ENCODE measurements at places on chromosomes 16 and 17.
A peak's percentile ranks its signal among the peaks of the same experiment; 100 is the strongest.

DNA sequence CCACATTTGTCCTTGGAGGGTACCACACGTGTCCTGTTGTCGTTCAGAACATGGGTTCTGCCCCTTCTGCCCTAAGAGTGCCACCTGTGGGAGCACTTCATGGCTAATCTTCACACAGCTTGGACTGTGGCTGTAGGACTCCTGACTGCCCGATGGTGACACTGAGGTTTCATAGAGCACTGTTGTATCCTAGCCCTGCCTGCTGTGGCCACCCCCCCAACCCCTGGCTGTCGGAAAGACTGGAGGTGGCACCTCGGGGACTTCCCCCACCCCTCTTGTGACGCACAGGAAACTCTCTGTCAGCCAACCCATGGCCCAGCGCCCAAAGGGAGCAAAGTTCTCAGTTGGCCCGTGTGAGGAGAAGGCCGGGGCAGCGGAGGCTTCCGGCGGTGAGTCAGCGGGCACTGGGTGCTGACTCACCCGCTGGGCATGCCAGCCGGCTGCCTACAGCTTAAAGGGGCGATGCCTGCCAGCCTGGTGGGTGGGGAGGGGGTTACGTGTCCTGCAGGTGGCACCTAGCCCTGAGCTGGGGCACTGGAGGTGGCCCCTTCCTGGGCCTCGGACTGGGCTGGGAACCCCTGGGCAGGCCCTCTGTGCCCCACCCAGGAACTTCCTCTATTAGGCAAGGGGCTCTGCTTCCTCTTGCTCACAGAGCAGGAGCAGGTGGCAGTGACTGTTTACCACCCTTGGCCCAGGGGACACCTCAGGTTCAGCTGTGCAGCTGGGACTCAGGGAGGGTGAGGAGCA is 3.4 kb downstream of the MAP2K3 start:
- DNase-seq = peak; percentile 97

DNA sequence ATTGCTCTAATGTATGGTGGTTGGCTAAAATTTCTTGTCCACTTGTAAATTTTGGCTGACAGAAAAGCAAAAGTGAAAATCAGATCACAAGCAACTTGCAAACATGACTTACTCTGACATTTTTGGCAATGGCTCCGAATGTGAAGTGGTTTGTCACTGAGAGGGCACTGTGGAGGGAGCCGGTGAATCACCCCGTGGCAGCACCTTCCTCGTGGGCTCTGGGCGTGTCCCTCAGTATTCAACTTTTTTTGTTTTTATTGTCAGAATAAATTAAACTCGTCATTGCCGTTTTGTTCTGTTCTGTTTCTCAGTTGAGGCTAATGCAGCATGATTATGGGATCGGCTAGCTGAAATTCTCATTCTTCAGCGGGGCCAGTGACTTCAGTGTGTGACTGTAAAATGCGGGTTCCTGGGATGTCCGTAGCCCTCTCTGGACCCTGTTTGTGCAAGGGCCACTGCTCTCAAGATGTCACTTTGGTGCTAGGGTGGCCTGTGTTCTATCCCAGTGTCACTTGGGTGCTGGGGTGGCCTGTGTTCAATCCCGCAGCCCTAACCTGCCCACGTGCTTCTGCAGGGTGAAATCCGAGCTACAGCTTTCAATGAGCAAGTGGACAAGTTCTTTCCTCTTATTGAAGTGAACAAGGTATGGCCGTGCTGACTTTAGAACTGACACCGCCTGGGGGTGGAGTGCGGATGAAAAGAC is 48.8 kb downstream of the RPA1 start:
- no peak for DNase-seq

DNA sequence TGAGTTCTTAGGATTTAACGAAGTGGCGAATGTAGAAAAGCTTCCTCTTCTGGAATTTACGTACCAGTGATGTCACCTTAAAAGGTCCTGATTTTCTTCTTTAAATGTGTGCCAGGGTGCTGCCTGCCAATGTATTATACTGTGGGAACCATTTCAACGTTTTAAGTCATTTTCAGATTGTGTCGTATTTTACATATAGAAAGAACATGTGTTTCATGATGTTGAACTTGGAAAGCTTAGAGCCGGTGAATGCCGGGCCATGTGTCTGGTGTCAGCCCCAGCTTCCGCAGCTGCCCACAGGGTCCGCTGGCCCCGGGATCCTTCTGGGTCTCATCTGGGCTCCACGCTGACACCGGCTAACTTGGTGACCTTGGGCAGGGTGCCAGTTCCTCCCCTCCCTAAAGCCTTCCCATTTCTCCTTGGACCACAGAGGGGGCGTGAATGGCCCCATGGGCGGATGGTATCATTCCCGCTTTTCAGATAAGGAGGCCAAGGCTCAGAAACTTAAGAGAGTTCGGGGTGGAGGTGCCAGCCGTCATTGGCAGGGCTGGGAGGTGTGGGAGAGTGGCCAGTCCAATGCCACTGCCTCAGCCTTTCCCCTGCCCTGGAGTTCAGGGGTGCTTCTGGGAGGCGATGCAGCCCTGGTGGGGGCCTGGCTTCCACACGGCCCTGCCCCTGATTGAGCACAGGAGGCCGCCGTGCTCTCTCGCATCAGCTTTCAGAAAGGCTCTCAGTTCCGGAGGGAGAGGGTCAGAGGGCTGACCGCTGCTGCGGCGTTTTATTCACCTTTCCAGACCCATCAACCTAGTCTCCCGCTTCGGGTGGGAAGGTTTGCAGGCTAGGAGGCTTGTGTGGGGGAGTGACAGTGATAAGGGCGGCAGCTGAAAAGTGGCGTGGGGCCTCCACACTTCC is 68.8 kb upstream of the CIBAR2 start:
- no peak for DNase-seq

DNA sequence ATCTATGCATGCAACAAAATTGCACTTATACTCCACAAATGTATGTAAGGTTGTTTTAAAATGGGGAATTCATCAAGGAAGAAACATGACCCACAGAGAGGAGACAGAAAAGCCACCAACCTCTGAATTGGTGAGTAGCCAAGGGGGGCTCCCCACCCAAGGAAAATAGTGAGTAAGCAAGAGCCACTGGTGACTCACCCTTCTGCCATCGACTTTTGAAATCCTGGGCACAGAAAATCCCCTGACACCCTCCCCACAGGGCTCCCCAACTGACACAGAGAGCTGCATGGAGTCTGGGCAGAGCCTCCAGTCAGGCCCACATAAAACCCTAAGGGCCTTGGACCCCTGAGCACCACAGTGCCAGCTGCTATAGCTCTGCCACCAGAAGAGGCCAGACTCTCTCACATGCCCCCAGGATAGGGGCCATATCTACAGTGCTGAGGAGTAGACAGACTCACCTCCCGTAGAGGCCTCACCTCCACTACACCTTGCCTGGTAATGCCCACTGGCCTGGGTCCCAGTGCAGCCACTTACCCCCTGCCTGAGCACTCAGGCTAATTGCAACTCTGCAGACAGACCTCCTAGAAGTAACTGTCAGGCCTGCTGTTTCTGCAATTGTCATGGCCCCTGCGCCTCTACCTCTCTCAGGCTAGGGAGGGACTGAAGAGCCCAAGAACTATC is 244.7 kb upstream of the WSB1 start:
- DNase-seq = no peak

GRCh38 chr16:9256196-9256595 is 164.8 kb downstream of the HAPSTR1 start:
- DNase-seq = no peak

- DNase-seq = no peak
Measured at GRCh38 chr16:53809088-53809932, 105.4 kb downstream of the FTO start.

GRCh38 chr16:88449267-88449561 is 3.9 kb upstream of the ZFPM1 start:
- no peak for DNase-seq

DNA sequence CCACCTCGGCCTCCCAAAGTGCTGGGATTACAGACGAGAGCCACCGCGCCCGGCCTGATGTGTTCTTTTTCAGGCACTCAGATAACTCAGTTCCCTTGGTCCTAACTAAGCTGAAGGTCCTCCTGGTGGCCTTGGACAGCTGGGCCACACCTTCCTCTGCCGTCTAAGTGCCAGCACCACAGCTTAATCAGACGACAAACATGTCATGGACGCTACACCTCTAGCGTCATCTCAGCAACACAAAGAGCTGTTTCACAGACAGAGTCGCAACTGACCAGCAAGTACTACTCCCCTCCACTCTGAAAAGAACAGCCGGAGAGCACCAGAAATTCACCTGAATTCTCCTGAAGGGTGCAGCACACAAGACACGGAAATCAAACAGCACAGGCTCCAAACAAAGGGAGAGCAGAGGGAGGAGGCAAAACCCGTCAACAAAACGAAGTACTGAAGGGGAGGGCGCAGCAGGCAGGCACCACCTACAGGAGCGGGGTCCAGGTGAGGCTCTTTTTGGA is 4.4 kb downstream of the TRAP1 start:
- no peak for DNase-seq
